Omental fat pad (tissue), 4 donors: ENCODE measurements at places on chromosomes 16 and 17. TPM values are rescaled to one million over a fixed set of nuclear protein-coding genes. Genes with fewer than 3 reads are reported as not detected.

The INCA1 gene
- 1.0 TPM for total RNA-seq

The CA5A gene
- total RNA-seq: not detected

The PERCC1 gene
- not detected for total RNA-seq

The RIPOR1 gene
- 27.4 TPM for total RNA-seq

The ACSM5 gene
- total RNA-seq: 22.6 TPM

The EIF5A gene
- 264 TPM for total RNA-seq

The KRTAP1-5 gene
- not detected for total RNA-seq

The CCL14 gene
- 55.7 TPM for total RNA-seq

The FCSK gene
- total RNA-seq: 13.4 TPM

The KRT40 gene
- not detected for total RNA-seq

The CHCT1 gene
- total RNA-seq: not detected

The RAB26 gene
- not detected for total RNA-seq

DNA sequence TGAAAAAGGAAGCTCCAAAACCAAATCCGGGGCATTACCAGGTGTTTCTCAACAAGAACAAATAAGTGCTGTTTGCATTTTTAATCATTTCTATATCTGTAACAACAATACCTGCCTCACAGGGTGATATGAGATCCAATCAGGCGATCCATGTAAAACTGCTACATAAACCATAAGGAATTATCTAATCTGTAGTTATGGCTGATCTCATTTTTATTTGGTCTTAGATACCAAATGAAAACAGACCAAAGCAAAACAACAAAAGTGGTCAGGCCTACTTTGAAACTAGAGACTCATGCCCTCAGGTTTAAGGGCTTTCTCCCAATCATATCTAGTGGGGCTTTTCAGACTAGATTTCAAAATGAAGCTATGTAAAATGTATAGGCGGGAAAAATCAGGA lies 28.3 kb downstream of the XPO6 start:
- no peak for DNase-seq

DNA sequence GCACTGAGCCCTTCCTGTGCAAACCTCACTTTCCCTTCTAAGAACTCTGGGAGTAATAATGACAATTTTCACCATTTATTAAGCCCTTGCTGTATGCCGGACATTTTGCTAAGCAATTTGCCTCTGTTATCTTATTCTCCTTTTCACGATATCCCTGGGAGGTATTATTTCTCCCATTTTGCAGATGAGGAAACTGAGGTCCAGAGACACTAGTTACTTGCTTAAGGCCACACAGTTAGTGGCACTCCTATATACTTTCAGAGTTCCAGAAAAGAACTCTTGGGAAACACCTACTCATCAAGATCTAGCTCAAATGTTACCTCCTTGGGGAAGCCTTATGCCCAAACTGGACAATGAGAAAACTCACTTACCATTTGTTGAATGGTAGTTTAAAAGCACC lies 4.8 kb upstream of the USP10 start:
- DNase-seq: no peak

DNA sequence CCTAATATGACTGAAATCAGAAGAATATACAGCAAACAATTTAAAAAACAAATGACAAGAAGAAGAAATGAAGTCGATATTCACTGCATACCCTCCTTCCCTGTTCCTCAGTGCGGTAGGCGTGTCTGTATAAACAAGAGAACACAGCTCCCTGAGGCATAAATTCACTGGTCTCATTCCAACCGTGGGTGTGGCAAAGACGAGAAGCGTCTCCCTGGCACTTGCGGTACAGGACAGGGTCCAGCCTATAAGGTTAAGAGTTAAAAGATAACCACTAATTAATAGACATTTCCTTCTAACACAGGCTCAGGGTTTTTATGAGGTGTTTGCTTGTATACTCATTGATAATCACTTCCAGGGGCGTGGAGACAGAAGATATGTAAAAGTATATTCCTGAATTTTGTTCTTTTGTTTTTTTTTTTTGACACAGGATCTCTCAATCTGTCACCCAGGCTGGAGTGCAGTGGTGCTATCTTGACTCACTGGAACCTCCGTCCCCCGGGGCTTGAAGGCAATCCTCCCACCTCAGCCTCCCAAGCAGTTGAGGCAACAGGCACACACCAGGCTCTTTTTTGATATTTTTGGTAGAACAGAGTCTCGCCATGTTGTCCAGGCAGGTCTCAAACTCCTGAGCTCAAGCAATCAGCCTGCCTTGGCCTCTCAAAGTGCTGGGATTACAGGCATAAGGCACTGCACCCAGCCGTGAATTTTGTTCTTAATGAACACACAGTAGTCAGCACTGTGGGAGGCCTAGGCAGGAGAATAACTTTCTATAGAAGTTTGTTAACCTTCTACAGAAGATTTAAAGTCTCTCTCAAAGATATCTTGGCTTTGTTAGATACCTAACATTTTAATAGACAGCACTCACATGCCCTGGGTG lies 59.1 kb upstream of the CLEC18B start:
- no peak for DNase-seq

GRCh38 chr16:70696952-70697593 lies 11.2 kb upstream of the MTSS2 start:
- no peak for DNase-seq

DNA sequence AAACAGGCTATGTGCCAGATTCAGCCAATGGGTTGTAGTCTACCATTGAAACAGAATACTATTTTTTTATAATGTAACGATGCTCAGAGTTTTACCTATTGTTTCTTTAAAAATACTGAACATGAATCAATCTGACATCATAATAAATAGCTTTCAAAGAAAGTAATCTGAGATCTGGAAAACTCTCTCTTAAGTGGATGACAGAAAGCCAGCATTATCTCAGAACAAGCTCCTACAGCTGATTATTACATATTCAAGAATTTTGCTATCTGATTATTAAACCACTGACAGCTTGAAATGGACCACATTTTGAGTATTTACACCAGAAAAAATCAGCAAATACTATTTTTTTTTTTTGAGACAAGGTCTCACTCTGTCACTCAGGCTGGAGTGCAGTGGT lies 484.2 kb upstream of the SOX9 start:
- DNase-seq: no peak

GRCh38 chr16:79006765-79007164 lies 593.8 kb downstream of the MAF start:
- DNase-seq: no peak

GRCh38 chr17:78396441-78397337 lies 18.2 kb downstream of the PGS1 start:
- no peak for DNase-seq

GRCh38 chr17:64739316-64740058 lies 77.4 kb upstream of the SMURF2 start:
- no peak for DNase-seq

GRCh38 chr17:77086433-77087010 lies 54.2 kb upstream of the SEC14L1 start:
- DNase-seq: peak; percentile 100

- no peak for DNase-seq
These were observed 29.9 kb upstream of the DNAI2 start for GRCh38 chr17:74244128-74244527.

GRCh38 chr17:77049440-77049839 lies 91.3 kb upstream of the SEC14L1 start:
- no peak for DNase-seq

DNA sequence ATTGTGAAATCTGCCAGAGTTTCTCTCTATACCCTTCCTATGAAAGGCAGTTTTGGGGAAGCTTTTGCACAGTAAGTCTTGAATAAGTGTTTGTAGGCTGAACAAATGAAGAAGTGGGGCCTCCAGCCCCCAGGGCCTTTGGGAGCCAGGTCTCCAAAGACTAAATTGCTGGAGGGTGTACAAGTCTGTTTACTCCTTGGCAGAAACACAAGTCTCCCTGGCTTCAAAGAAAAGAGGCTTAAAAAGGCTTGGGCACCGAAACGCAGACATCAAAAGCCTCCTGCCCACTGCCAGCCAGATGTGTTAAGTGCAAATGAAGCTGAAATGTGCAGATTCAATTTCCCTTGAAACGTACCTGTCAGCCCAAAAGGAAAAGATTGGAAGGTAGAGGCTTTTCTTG lies 146.3 kb downstream of the TMEM132E start:
- DNase-seq: no peak

DNA sequence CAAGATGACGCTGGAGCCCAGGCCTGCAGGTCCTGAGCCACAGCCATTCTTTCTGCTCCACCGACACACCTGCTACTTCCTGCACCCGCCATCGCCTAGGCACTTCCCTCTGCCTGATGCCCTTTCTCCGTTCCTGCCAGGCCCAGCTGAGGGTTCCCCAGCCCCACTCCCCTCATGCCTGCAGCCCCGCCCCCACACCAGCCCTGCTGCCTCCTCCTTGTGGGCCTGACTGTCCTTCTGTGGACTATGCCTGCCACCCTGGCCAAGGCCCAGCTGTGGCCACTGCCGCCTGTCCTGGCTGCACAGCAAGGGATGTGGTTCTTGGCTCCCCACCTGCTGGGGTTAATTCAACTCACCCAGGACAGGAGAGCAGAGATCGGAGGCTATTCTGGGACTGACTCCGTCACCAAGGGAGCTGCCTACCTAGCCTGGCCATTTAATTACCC lies 7.5 kb downstream of the NATD1 start:
- DNase-seq: no peak

GRCh38 chr17:78374189-78374588 lies 4.3 kb upstream of the PGS1 start:
- DNase-seq: no peak

- no peak for DNase-seq
These were observed 34.3 kb upstream of the LGALS9 start for GRCh38 chr17:27596566-27597187.

GRCh38 chr16:29736764-29737163 lies 9.0 kb downstream of the C16orf54 start:
- DNase-seq: no peak

DNA sequence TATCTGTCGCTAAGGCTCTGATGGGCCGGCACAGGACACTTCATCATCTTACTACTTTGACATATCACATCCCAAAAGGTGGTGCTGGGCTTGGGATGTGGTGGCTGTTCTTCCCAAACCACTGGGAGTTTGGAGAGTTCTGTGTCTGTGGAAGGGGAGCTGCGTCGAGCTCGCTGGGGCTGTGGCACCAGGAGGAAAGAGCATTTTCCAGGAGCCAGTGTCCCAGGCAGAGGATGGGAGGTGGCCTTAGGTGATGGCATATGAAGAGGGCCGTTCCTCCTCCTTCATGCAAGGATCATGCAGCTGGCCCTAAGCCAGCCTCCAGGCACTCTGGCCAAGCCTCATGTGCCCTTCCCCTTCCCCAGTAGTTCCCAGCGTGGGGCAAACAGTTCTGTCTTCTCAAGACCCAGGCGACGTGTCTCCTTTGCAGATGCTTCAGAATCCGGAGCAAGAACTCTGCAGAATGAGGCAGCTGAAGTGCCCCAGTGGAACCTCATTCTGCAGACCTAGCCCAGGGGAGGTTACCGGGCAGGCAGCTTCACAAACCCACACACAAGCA lies 89.4 kb upstream of the TNRC6C start:
- no peak for DNase-seq

DNA sequence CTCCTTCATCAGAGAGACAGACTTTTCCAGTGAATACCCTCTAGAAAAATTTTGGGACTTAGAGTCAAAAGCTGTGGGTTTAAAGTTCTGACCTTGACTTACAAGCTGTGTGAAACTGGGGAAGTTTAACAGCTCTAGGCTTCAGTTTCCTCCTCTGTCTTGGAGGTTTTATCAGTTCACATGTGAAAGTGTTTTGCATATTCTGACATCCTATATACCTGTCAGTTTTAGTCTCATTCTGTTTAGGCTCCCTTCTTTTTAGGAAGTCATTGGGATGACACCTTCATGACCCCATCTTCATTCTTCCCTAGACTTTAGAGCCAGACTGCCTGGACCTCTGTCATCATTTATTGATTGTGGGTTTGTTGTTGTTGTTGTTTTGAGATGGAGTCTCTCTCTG lies 44.4 kb downstream of the YPEL2 start:
- DNase-seq: no peak

DNA sequence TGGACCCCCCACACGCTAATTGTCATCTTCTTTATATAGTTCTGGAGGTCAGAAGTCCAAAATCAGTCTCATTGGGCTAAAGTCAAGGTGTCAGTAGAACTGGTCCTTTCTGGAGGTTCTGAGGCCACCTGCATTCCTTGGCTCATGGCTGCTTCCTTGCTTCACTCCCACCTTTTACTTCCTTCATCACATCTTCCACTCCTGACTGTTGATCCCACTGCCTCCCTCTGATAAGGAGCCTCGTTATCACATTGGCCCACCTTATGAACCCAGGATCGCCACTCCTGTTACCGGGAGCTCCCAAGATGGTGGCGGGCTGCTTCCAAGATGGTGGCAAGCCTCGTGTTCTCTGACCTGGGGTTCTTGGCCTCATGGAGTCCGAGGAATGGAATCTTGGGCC lies 83.0 kb downstream of the CDC27 start:
- DNase-seq: no peak

GRCh38 chr16:35598696-35599332 lies 2139.4 kb downstream of the TP53TG3F start:
- no peak for DNase-seq

DNA sequence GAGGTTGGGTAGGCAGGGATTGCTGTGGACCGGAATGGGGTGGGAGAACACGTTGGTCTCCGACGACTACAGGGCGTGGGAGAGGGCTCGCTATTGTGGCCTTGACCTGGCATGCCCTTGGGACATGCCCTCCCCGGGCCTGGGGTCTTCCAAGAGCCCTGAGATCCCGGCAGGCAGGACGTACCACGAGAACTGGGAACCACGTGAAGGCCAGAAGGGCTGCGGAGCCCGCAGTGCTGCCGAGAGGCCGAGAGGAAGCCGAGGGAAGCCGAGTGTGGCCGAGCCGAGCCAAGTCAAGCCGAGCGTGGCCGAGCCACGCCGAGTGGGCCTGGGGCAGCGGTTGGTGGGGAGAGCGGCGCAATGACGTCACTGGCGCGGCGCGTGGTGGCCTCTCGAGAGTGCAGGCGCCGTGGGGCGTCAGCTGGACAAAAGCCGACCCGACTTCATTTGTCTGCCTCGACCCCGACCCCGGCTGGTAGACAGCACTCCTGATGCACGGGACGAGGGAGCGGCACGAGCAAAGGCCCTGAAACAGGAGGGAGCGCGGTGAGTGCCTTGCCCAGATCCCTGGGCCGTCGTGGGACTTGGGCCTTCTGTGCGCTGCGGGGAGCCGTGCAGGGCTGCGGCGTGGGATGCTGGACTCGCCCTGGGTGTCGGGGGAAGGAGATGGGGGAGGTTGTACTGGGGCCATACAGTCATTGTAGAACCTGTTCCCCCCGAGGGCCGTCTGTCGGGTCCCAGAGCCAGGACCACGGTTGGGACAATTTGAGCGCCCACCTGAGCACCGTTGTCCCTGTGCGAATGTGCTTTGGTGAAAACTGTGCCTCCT lies 6.6 kb downstream of the SOCS1 start:
- DNase-seq: no peak

- no peak for DNase-seq
These were observed 187.5 kb upstream of the RPL38 start for GRCh38 chr17:74015990-74016389.
